ENCODE measurements at places on chromosomes 3 and 15.

DNA sequence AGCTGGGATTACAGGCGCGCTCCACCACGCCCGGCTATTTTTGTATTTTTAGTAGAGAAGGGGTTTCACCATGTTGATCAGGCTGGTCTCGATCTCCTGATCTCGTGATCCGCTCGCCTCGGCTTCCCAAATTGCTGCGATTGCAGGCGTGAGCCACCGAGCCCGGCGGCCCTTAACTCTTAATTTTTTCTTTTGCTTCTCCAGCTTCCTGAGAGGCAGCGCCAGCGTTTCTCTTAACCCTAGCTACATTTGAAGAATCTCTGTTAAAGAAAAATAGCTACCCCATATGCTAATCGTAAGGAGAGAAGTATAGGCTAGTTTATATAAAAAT is 465 bp upstream of the GK5 start:
- no peak for DNase-seq

DNA sequence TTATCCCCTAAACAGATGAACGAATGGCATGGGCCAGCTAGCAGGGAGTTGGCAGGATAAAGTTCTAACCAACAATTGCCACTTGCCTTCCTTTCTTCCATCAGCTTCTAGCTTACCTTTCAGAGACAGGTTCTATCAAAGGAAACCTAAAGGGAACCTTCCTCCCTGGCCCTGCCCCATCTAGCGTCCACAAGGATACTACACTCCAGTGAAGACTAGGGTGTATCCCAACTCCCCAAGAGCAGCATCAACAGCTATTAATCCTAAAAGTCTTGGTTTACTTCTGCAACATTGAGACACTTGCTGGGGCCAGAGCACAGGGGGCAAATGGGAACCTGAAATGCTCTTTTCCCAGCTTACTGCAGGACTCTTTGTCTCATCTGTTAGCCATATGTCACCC is 37.0 kb upstream of the TMC3 start:
- DNase-seq = no peak

DNA sequence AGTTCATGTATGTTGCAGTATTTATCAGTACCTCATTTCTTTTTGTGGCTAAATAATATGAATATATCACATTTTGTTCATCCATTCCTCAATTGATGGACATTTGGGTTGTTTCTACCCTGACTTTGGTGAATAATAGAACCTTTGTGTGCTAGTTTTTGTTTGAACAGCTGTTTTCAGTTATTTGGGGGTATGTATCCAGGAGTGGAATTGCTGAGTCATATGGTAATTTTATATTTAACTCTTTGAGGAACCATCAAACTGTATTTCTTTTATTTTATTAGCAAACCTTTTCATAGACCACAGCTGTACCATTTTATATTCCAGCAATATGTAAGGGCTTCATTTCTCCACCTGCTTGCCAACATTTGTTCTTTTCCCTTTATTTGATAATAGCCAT is 38.4 kb upstream of the RBM5 start:
- no peak for DNase-seq

DNA sequence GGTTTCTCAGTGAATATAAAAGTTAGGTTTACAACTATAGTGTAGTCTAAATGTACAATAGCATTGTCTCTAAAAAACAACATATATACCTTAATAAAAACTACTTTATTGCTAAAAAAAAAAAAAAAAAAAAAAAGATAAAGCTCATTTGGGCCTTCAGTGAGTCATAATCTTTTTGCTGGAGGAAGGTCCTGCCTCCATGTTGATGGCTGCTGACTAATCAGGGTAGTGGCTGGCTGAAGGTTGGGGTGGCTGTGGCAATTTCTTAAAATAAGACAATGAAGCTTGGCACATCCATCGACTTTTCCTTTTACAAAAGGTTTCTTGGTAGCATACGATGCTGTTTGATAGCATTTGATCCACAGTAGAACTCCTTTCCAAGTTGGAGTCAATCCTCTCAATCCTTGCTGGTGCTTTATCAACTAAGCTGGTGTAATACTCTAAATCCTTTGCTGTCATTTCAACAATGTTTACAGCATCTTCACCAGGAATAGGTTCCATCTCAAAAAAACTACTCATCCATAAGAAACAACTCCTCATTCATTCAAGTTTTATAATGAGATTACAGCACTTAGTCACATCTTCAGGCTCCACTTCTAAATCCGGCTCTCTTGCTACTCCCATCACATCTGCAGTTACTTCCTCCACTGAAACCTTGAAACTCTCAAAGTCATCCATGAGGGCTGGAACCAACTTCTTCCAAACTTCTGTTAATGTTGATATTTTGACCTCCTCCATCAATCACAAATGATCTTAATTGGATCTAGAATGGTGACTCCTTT is 13.3 kb downstream of the ZNF280D start:
- DNase-seq = no peak

- DNase-seq = no peak
These were observed 108.7 kb upstream of the PHLDB2 start for GRCh38 chr3:111750278-111750884.

- no peak for DNase-seq
These were observed 292.3 kb downstream of the ADAMTS17 start for GRCh38 chr15:100049483-100049882.
